NCI-H2029 treated with DMSO at 0.1 percent for 48 hours (cell line): ENCODE measurements at places on chromosomes 6 and 20.

- DNase-seq = no peak
Measured at GRCh38 chr6:69265706-69266105, 531.1 kb downstream of the LMBRD1 start.

- DNase-seq = no peak
Measured at GRCh38 chr6:127902933-127903332, 2.1 kb upstream of the THEMIS start.

GRCh38 chr6:155483858-155484257, 28.2 kb upstream of the NOX3 start:
- DNase-seq = no peak

- DNase-seq = no peak
Measured at GRCh38 chr20:62894261-62894660, 32.0 kb downstream of the DIDO1 start.

- DNase-seq = no peak
Measured at GRCh38 chr6:129747588-129748112, 37.7 kb upstream of the ARHGAP18 start.

GRCh38 chr6:115854866-115855665, 205.6 kb downstream of the FRK start:
- DNase-seq = no peak

DNA sequence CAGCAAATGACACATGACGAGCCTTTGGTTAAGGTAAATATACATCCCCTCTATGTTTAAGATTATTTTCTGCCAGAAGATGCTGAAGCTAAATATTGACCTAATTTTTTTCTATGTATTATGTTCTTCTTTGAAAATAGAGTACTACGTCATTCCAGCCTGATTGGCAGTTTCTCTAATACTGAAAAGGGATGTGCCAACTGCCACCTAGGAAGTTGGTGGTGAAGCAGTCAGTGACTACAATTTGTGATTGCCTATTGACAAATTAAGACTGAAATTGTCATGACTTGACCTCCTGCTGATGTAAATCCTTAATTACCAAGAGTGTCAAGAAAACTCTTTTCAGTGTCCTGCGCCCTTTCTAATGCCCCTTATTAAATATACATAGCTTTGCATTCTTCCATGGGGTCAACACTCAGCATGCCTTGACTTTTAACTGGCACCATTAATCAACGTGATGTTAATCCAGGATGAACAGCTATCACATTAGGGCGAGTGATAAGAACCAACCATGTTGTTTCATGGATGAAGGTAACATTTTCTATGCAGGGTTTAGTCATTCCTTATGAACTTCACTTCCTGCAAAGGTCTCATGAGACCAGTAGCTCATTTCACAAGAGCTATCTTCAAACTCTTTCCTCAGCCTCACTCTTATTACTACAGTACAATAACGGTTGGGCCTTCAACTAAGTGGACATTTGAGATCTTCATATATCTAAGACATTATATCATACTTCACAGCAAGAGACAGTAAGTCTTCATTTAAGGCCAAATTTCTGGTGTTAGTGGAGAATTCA, 22.5 kb upstream of the SGK1 start:
- no peak for DNase-seq

- DNase-seq = no peak
Measured at GRCh38 chr6:46279874-46280273, 109.1 kb upstream of the ENPP5 start.

DNA sequence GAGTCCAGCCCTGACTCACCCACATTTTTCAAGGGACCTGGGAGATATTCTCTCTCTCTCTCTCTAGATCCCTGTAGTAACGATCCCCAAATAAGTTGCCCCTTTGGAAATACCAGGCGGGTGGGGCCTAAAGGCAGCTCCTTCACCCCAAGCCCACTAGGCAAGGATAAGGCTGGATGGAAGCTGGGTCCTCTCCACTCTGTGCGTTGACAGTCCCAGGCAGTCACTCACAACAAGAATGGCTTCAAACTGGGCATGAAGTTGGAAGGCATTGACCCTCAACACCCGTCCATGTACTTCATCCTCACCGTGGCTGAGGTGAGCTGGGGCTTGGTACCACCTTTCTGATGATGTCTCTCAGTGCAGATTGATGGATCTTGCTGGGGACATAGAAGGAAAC, 21.6 kb downstream of the L3MBTL1 start:
- no peak for DNase-seq

DNA sequence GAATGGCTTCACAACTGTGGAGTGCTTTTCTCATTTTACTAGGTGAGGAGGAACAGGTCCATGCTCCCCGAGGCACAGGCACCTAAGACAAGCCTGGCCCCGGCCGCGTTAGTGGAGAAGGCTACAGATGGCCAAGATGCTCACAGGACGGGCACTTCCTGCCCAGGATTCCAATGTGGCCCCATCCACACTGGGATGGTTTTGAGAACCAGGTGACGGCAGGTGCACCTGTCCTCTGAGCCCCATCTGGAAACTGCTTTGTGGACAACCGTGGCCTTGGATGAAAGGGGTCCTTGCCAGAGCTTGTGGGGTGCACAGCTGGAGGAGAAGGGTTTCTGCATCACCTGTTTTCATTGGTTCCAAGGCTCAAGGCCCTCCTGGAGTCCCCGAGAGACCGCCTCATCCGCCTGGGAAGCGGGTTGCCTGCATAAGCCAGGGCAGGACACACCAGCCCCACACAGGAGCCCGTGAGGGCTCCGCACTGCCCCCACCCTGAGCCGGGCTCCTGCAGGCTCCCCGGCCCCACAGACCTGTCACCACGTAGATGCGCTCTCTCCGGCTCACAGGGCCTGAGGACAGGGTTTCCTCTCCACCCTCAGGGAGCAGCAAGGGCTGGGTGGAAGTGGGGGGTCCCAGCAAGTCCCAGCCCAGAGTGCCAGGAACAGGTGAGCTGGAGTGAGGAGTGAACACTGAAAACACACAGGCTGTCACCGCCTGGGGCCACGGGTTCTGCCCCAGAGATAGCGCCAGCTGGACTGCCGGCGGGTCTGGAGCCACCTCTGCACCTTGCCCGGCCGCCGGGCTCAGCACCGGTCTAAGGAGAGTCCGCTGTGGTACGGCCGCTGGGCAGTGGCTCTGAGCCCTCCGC, 18.3 kb downstream of the NTSR1 start:
- DNase-seq = no peak
